HS-27A (cell line): ENCODE measurements at places on chromosomes 7 and 10.

DNA sequence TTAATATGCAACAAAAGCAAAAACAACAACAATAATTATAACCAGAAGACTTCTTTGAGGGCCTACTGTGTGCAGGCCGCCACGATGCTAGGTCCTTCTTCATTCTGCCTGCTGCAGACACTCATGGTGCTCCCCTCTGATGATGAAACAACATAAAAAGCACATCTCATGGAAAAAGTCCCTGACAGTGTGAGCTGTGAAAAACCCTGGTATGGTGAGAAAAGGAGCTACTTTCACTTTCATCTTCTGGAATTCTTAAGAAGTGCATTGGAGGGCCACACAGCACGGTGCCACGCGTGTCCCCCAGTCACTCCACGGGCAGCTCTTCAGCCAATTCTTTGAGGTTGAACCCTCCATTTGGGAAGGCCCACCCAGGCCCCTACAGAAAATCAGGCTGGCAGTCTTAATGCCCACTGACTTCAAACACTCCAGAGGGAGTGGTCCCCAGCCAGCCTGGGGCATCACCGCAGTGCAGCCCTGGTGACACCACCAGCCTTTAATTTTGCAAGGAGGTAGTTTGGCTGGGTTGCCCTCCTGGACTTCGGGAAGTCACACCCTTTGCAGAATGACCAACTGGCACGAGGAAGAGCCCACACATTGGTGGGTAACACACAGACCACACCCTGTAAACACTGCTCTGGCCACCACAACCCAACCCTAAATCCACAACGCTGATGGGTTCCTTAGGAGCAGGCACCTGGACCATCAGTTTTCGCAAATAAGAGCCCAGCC lies 7.7 kb downstream of the KCNMA1 start:
- no peak for DNase-seq

DNA sequence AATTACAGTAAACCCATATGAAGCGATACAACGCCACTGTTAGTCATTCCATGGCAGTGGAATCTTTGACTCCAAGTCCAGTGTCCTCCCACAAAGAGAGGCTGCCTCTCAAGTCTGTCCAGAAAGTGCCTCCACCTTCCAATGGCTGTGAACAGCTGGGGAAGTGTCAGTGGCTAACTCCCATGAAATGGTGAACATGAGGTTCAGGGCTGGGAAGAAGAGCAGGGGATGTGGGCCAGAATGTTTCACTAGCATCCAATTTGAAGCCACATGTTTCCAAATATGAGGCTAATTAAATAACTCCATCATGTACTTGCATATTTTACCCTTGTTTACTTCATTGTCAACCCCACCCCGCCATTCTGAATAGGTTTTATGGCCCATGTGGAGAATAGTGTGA lies 53.1 kb upstream of the CHST15 start:
- no peak for DNase-seq

GRCh38 chr10:33035411-33035810 lies 77.4 kb upstream of the ITGB1 start:
- no peak for DNase-seq

DNA sequence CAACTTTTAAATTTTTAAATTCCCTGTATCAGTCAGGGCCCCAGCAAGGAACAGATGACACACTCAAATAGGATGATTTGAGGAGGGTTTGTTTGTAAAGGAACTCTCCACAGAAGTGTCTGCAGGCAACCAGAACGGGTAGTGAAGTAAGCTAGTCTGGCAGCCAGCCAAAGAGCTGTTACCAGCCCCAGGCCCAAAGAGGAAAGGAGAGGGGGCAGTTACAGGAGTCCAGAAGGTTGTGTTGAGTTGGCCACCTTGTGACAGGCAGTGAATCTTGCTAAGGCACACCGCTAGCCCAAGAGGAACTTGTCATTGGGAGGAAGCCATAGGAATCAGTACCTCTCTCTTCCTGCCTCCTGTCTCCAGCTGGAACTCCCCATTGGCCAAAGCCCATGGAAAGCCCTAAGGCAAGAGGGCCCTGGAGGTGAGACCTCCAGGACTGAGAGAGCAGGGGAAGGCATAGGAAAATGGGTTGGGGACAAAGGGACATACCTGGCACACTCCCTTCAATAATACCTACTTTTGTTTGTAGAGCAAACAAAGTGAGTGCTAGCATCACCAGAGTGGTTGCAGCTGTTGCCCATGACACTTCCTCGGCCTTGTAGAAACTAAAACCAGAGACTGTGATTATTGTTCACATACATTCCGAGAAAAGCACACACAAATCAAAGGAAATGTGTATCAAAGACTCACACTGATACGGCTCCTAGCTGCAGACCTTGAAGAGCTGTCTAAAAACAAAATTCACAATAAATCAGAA lies 25.4 kb upstream of the GATAD1 start:
- no peak for DNase-seq

- no peak for DNase-seq
Measured at GRCh38 chr10:101840741-101841453, 2.7 kb downstream of the KCNIP2 start.
